ENCODE measurements at places on chromosomes 6 and 20.

DNA sequence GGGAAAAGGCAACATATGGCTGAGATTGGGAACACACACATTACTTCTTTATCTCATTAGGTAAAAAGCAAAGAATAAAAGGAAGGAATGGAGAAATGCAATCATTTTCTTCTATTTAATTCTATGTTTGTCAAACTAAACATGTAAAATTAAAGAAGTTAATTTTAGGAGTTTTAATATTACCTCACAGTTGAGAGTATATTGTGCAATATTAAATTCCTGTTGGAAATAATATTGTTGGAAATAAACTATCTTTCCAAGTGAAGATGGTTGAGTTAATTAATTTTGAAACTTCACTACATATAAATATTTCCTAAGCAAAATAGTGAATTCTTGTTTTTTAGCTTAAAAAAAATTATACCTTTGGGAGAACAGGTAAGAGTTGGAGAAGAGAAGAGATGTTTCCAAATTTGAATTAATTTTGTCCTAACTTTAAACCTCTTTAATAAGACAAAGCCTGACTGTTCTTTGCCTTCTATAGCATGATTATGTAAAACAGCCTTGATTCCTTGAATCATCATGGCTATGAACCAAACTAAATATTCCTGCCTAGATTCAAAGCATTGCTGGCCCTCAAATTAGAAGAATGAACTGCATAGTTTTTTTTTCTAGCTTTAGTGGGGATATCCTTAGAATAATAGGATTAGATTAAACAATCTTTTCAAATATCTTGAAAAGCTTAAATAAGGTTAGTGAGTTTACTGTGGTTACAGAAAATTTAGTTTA, 1349.1 kb upstream of the ADGRB3 start:
- DNase-seq: no peak

DNA sequence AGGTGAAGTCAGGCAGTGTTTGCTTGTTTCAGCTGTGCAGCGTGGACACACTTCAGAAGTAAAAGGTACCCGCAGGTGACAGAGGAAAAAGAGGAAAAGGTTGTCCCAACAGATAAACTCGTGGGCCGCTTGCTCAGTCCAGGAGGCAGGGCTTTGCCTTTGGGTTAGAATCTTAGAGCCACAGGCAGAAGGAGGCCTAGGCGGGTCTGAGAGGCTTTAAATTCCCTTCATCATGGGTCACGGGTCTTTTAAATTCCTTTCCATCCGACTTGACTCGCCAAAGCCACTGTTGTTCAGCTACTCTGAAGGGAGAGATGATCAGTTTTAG, 48.2 kb downstream of the AGPAT4 start:
- DNase-seq: no peak

GRCh38 chr20:19284400-19285178, 72.1 kb downstream of the SLC24A3 start:
- no peak for DNase-seq

DNA sequence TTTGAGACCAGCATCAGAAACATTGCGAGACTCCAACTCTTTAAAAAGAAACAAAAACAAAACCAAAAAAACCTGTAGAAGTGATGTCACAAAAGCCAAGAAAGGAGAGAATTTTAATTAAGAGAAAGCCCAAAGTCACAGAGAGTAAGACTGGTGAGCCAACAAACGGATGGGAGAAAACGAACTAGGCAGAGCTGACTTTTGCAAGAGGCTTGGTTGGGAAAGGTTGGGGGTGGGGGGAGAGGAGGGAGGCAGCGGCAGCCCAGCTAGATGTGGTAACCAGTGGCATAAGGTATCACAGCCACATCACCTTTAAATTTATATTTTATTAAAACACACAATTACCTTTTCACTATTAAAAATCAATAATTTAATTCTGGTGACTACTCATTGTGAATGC, 23.5 kb downstream of the NOL7 start:
- DNase-seq: no peak

- peak; percentile 74 for DNase-seq
Observed at GRCh38 chr6:99334526-99335127, 14.8 kb downstream of the FAXC start.

GRCh38 chr20:59232618-59233017, 67.8 kb upstream of the EDN3 start:
- no peak for DNase-seq

GRCh38 chr20:32024683-32025295, 14.6 kb downstream of the CCM2L start:
- no peak for DNase-seq

DNA sequence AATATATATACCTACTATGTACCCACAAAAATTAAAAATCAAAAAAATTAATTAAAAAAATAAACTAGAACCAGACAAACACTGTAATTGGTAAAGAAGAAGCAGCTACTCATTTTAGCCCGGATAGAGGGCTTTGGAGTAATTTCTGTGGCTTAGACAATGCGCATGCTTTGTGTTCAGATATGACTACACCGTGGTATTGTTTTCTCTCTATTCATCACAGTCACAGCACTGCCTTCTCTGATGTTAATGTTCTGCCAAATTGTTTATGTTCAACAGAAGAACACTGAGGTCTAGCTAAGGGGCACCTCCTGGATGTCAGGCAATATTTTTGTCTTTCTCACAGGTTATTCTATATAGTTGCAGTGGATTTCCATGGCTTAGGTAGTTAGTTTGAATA, 77.5 kb upstream of the GJE1 start:
- no peak for DNase-seq

DNA sequence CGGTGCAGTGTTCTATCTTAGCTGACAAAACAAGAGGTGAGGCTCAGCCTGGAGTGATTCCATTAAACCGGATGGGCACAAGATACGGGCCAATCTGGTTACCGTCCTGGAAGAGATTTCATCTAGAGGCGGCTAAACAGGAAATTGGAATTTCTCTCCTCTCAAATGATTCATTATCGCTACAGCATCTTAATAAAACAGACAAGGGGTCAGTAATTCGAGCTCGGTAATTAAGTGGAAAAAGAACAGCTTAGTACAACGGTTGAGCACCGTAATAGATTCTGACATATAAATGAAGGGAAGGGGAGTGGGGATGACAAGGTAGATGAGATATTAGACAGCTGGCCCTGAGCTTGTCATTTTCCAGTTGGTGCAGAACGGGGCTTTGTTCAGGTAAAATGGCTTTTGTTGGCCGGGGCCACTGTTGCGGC, 137.2 kb downstream of the EDN3 start:
- DNase-seq: peak; percentile 48

DNA sequence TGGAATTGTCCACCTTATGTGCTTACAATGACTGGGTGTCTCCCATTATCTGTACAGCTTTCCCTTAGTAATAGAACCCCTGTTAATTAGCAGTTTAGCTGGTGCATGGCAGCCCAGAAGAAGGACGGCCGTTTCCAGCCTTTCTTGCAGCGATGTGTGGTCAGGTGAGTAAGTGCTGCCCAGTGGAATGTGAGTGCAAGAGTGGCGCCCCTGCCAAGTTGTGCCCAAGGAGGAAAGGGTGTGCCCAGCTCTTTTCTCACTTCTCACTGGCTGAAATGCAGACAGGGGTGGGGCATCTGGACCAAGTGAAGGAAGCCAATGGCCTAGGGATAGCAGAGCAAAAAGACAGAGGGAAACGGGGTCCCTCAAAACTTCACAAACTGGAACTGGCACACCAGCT, 296.8 kb downstream of the PREX1 start:
- no peak for DNase-seq

DNA sequence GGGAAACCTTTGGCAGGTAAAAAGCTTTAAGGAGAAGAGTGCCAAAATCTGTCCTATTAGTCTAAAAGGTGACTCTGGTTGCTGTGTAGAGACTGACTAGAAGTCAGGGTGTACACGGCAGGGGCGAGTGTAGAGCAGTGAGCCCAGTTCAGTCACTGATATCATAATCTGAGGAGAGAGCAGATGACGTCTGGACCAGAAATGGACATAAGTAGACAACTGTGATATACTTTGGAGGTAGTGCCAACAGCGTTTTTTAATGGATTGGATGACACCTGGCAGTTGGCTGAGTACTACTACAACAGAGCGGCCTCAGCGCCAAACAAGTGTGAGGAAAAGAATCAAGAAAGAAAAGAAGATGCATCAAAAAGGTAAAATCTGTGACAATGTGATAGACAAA, 76.0 kb downstream of the MAP7 start:
- DNase-seq: no peak

DNA sequence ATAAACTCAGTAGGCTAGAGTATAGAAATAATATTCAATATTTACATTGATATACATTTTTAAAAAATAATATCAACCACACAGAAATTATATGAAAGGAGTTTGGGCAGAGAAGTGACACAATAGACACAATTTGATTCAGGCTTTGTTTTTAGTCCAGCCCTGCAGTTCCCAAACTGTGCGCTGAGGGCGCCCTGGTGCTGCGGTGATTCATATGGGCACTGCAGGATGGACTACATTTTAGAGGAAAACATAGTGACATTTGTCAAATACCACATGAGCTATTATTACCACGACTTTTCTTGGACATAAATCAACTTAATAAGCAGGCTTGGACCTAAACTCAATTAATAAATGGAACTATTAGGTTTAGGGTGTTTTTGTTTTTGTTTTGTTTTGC, 364.3 kb upstream of the ID4 start:
- DNase-seq: peak; percentile 13

DNA sequence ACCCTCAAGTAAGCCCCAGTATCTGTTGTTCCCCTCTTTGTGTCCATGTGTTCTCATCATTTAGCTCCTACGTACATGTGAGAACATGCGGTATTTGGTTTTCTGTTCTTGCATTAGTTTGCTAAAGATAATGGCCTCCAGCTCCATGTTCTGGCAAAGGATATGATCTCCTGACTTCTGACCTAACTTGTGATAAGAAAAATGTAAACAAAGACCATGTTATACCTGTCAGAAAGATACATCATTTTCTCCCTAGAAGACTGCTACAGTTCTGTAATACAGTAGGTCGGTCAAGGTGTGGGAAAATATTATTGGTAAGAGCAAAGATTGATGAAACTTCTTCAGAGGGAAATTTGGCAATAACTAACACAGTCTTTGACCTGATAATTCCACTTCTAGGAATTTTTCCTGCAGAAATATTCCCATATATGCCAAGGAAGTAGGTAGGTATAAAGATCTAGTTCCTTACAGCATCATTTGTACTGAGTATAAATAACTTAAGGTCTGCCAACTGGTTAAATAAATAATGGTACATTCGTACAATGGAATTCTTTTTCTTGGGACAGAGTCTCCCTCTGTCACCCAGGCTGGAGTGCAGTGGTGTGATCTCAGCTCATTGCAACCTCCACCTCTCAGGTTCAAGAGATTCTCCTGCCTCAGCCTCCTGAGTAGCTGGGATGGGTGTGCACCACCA, 19.1 kb upstream of the FKBP5 start:
- no peak for DNase-seq

DNA sequence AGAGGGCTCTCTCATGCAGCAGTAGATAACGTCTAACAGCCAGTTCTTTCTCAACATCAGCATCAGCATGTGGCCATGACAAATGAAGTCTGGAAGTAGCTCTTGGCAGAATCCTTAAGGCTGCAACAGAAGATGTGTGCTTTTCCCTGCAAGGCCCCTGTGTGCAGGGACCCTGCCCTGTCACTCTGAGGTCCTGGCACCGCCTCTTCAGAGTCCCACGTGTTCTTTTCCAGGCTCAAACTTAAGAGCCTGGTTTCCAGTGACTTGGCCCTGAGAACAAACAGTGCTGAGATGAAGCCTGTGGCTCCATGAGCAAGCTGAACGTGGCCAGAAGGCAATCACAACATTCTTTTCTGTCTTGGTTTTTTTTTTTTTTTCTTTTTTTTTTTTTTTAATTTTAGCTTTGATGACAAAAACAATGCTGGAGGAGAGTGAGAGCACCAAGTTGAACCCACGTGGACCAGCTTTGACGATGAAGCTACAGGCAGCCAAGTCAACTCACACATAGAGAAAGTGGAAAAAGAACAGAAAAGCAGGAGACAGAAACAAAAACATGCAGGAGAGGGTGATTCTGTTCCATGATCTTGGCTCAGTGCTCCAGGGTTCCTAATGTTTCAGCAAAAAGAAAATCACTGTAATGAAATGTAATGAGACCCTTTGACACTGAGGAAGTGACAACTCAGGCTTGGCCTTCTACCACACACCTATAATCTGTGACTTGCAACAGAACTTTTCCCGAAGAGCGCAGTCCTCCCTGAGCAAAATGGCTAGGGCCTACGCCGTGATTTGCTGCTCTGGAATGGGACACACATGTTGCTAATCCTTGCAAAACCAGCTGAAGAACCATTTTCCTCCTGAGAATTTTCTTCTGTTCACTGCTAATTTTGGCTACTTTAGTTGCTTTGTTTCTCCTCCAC, 86.1 kb downstream of the FOXC1 start:
- no peak for DNase-seq

DNA sequence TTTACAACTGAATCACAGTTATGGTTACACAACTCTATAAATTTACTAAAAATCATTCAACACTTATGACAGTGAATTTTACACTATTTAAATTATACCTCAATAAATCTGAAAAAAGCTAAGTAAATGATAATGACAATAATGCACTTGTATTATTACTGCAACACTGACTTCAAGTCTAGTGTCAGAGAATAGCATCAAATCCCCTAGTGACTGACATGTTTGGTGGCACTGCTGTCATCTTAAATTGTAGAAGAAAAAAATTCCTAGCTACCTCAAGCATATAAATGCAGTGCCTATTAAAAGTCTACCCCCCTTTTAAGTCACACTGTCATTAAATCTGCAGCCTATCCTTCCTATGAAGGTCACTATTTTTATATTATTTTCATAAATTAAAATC, 189.4 kb upstream of the RUNX2 start:
- DNase-seq: no peak

DNA sequence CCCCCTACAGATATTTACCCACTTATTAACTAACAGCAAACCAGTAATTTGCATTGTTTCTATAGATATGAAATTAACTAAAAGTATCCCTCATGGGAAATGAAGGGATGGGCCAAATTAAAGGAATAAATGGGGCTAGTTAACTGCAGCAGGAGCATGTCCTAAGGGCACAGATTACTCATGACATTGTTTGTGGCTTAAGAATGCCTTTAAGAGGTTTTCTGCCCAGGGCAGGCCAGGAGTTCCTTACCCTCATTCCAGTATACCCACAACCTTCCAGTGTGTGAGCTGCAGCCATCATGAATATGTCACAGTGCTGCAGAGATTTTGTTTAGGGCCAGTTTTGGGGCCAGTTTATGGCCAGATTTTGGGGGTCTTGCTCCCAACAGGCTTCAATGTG, 1101.9 kb downstream of the PRIM2 start:
- no peak for DNase-seq

- no peak for DNase-seq
Observed at GRCh38 chr6:34370361-34370760, 22.1 kb downstream of the NUDT3 start.

All from A673 (cell line).